ENCODE measurements at places on chromosomes 3 and 15.

GRCh38 chr3:190281308-190282051, 40.8 kb downstream of the CLDN1 start:
- no peak for DNase-seq

- DNase-seq = no peak
Measured at GRCh38 chr15:59688423-59688781, 718 bp downstream of the BNIP2 start.

- peak; percentile 95 for DNase-seq
Measured at GRCh38 chr3:13648060-13649001, 99.4 kb downstream of the FBLN2 start.

GRCh38 chr3:152772674-152773225, 62.2 kb upstream of the P2RY1 start:
- DNase-seq = no peak

- DNase-seq = peak; percentile 65
Measured at GRCh38 chr3:44992555-44993470, 16.8 kb downstream of the EXOSC7 start.

GRCh38 chr15:69118089-69118488, 42.3 kb upstream of the GLCE start:
- no peak for DNase-seq

Measured in iPS-NIHi11 (cell line).